ENCODE measurements at places on chromosomes 1 and 21. TPM values are rescaled to one million over a fixed set of nuclear protein-coding genes. Genes with fewer than 3 reads are reported as not detected.

TMPRSS2 gene
- total RNA-seq: not detected

GRCh38 chr1:160163615-160164014 is 12.2 kb downstream of the ATP1A4 start:
- H3K4me1 ChIP-seq: peaks cover 11% of the 10 kb centered on the region
- H3K36me3 ChIP-seq: no peaks in the 10 kb centered on the region
- H3K27me3 ChIP-seq: no peaks in the 10 kb centered on the region
- DNase-seq: no peak

- no peaks in the 10 kb centered on the region for H3K27me3 ChIP-seq
- H3K4me1 ChIP-seq: peaks cover 42% of the 10 kb centered on the region
These were observed 149.3 kb downstream of the RUNX1 start for GRCh38 chr21:34899760-34900159.

- no peak overlapping the region for H3K27ac ChIP-seq
- H3K4me3 ChIP-seq: no peak overlapping the region
- peaks cover 3% of the 10 kb centered on the region for H3K4me1 ChIP-seq
- no peak for DNase-seq
- H3K36me3 ChIP-seq: no peaks in the 10 kb centered on the region
These were observed 35.7 kb upstream of the MAN1C1 start for GRCh38 chr1:25580927-25581326.

TMEM240 gene
- total RNA-seq: not detected

- H3K4me1 ChIP-seq: no peaks in the 10 kb centered on the region
- no peak for DNase-seq
- no peaks in the 10 kb centered on the region for H3K27me3 ChIP-seq
- H3K4me3 ChIP-seq: no peak overlapping the region
- no peaks in the 10 kb centered on the region for H3K36me3 ChIP-seq
These were observed 7.3 kb upstream of the AMIGO1 start for GRCh38 chr1:109516872-109517271.

DNA sequence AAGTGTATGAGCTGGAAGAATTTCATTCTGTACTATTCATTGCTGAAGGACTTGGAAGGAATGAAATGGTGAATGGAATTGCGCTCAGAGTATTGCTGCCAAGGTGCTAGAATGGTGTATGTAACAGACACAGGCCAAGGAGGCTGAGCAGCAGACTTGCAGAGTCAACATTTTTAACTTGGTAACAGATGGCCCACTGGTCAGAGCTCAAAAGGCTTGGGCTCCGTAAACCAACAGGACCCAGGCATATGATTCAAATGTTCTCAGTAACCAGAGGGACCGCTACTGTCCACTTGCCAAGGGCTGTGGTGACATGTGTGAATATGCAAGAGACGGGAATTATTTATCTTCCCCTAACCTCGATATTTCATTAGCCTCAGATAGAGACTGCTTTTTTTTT is 28.8 kb upstream of the PTGFRN start:
- no peak overlapping the region for H3K4me3 ChIP-seq
- H3K27ac ChIP-seq: no peak overlapping the region
- no peaks in the 10 kb centered on the region for H3K36me3 ChIP-seq
- DNase-seq: no peak
- H3K4me1 ChIP-seq: peaks cover 15% of the 10 kb centered on the region
- H3K27me3 ChIP-seq: no peaks in the 10 kb centered on the region

DNA sequence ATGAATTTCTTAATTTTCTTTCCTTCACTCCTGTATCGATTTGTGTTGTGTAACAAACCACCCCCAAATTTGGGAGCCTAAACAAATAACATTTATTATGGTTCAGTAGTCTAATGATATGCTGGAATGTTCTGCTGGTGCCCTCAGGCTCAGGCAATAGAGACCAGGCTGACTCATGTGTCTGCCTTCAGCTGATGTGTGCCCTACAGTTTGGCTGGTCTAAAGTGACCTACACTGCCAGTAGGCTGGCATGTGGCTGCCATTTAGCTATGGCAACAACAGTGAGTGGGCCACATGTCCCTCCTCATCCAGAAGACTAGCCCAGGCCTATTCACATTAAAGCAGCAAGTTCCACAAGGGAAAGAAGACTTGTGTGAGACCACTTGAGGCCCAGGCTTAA is 115.8 kb downstream of the PTPRC start:
- H3K27me3 ChIP-seq: no peaks in the 10 kb centered on the region
- H3K4me3 ChIP-seq: no peak overlapping the region
- H3K36me3 ChIP-seq: peaks cover 38% of the 10 kb centered on the region

- H3K4me1 ChIP-seq: peaks cover 9% of the 10 kb centered on the region
- no peak for DNase-seq
- H3K27ac ChIP-seq: no peak overlapping the region
- no peaks in the 10 kb centered on the region for H3K36me3 ChIP-seq
- no peak overlapping the region for H3K4me3 ChIP-seq
These were observed 28.9 kb downstream of the DOP1B start for GRCh38 chr21:36185523-36185922.

HSF2BP gene
- 2.1 TPM for total RNA-seq

- no peak overlapping the region for H3K27ac ChIP-seq
- peaks cover 43% of the 10 kb centered on the region for H3K27me3 ChIP-seq
- H3K36me3 ChIP-seq: no peaks in the 10 kb centered on the region
- H3K4me3 ChIP-seq: peak overlapping the region; percentile 24
- peaks cover 10% of the 10 kb centered on the region for H3K4me1 ChIP-seq
- no peak for DNase-seq
These were observed 676 bp upstream of the PADI2 start for GRCh38 chr1:17119773-17120480.

CCDC17 gene
- 1.0 TPM for total RNA-seq

- no peak overlapping the region for H3K27ac ChIP-seq
- H3K36me3 ChIP-seq: peaks cover 31% of the 10 kb centered on the region
- DNase-seq: no peak
- H3K4me3 ChIP-seq: no peak overlapping the region
- no peaks in the 10 kb centered on the region for H3K27me3 ChIP-seq
- peaks cover 62% of the 10 kb centered on the region for H3K4me1 ChIP-seq
These were observed 99.5 kb upstream of the BMP8A start for GRCh38 chr1:39391691-39392679.

DNA sequence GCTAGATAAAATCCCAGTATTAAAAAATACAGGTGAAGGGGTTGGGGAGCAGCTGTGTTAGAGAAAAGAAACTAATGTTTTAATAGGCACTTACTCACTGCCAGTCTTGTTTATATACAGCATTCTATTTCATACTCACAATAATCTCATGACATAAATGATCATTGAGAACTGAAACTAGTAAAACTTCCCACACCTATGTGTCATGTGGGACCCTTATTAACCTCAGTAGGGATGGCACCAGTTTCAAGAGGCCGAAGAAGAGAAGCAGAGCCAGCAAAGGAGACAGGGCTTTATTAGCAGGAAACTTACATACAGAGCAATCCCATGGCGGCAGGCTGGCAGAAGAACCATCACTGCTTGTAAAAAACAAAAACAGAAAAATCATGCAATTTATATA is 48.8 kb upstream of the KCNH1 start:
- no peaks in the 10 kb centered on the region for H3K4me1 ChIP-seq
- H3K27me3 ChIP-seq: peaks cover 3% of the 10 kb centered on the region
- no peaks in the 10 kb centered on the region for H3K36me3 ChIP-seq

DNA sequence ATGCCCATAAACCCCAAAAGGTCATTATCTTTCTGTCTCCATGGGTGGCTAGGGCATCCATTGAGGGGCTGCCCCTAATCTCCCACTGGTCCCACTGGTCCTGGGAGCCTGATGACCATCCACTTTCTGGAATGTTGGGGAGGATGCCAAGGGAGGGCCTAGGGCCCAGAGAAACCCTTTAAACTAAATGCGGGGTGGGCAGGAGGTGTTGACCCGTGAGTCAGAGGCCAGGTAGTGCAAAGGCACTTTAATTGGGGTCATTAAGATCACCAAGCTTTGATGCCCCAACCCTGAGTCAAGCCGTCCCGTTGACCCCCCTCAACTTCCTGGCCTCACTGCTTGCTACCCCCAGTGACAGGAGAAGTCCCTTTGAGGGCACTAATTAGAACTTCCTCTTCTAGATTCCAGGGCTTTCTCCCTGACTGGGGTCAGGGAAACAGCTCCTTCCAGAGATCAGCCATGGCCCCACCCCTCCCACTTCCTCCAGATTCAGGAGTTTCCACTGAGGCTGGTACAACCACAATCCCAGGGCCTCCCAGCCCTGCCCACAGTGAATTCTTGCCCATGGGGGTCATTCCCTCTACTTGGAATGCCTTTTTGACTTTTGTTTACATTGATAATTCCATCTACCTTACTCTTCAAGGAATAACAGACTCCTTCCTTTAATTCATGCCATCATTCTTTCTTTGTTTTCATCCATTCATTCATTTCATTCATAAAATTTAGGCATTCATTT is 15.5 kb upstream of the SERINC2 start:
- no peaks in the 10 kb centered on the region for H3K36me3 ChIP-seq
- H3K4me3 ChIP-seq: no peak overlapping the region
- no peaks in the 10 kb centered on the region for H3K27me3 ChIP-seq
- peaks cover 6% of the 10 kb centered on the region for H3K4me1 ChIP-seq
- DNase-seq: no peak

GRCh38 chr21:20418353-20418752 is 579.9 kb upstream of the NCAM2 start:
- no peak overlapping the region for H3K27ac ChIP-seq
- DNase-seq: no peak
- no peaks in the 10 kb centered on the region for H3K36me3 ChIP-seq
- H3K27me3 ChIP-seq: no peaks in the 10 kb centered on the region

DNA sequence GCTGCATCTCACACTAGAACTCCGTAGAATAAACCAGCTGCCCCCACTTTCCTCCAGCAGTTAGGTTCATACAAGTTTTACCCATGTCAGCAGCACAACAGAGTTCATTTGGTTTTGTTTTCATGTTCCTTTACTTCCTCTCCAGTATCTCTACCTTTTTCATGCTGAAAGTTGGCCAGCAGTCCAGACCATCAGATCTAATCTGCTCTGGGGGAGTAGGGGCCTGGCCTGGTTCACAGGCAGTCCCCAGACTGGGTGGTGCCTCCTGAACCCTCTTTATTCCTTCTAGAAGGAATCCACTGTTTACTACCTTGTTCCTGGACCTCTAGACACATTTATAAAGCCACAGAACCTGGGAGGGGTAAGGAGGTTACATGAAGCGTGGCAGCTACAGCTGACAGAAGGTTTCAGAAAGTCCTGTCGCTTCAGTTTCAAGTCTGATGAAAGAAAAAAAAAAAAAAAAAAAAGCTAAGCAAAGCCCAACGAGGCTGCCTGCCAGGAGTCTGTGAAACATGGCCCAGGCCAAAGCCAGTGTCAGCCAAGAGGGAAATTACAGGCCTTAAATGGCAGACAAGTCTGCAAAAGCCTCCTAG is 184.6 kb upstream of the JUN start:
- no peaks in the 10 kb centered on the region for H3K27me3 ChIP-seq
- DNase-seq: peak; percentile 43
- peaks cover 27% of the 10 kb centered on the region for H3K4me1 ChIP-seq
- H3K27ac ChIP-seq: peak overlapping the region; percentile 86
- no peaks in the 10 kb centered on the region for H3K36me3 ChIP-seq
- H3K4me3 ChIP-seq: no peak overlapping the region

SERTAD4 gene
- not detected for total RNA-seq

GRCh38 chr1:12063141-12064072 is at the start of gene TNFRSF8:
TNFRSF8 (plus strand) TSS chr1:12063303; CDS start chr1:12063599, 296 bp downstream.
- H3K27me3 ChIP-seq: peaks cover 26% of the 10 kb centered on the region
- peak; percentile 82 for DNase-seq
- H3K4me3 ChIP-seq: peak within 1 kb of the TSS; percentile 81

GPR137B gene
- 2.4 TPM for total RNA-seq

DNA sequence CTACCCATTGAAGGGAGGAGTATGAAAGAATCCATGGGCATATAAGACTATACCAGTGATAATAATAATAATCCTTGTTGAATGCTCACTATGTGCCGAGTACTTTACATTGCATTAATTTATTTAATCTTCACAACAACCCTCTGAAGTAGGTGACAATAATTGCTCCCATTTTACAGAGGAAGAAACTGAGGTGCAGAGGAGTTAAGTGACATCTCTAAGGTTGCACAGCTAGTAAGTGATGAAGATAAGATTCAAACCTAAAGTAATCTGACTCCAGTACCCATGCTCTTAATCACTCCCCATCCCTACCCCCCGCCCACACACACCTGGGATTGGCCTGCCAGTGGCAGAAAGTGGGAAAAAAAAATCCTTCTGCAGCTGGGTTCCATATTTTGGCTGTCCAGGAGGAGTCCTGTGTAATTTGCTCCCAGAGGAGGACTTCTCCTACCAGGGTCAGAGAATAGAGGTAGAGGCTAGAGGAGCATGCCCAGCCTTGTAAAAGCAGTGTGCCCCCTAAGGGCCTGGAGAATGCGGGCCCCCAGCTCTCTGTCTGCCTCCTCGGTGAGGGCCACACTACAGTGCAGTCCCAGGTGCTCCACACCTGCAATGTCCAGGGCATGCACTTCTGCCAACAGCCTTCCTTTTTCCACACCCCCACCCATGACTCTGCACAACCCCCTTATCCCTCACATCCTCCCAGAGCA is 57.8 kb downstream of the TMEM53 start:
- no peak overlapping the region for H3K27ac ChIP-seq
- no peaks in the 10 kb centered on the region for H3K27me3 ChIP-seq
- no peak overlapping the region for H3K4me3 ChIP-seq
- no peaks in the 10 kb centered on the region for H3K4me1 ChIP-seq
- H3K36me3 ChIP-seq: no peaks in the 10 kb centered on the region

GRCh38 chr1:203554071-203554470 is 60.1 kb downstream of the OPTC start:
- H3K4me3 ChIP-seq: no peak overlapping the region
- H3K4me1 ChIP-seq: no peaks in the 10 kb centered on the region
- DNase-seq: no peak
- H3K36me3 ChIP-seq: no peaks in the 10 kb centered on the region
- no peaks in the 10 kb centered on the region for H3K27me3 ChIP-seq
- no peak overlapping the region for H3K27ac ChIP-seq

DNA sequence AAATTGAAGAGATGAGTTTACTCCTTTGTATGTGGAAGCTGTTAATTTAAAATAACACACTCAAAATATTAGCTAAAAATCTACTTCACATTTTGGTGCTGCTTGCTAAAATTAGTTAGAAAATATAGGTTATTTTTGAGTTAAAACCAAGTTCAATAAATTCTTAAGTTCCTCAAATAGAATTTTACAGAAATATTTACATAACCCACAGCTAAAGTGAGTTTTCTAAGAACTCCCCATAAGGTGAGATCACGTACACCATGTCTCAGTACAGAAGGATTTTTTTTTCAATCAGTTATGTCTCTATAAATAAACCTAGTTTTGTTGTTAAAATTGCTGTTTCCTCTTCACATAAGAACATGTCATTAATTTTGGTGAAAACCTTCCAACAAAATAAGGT is 108.0 kb downstream of the SDCCAG8 start:
- no peak overlapping the region for H3K4me3 ChIP-seq
- no peaks in the 10 kb centered on the region for H3K4me1 ChIP-seq

CHRM3 gene
- 0.02 TPM for total RNA-seq

DNA sequence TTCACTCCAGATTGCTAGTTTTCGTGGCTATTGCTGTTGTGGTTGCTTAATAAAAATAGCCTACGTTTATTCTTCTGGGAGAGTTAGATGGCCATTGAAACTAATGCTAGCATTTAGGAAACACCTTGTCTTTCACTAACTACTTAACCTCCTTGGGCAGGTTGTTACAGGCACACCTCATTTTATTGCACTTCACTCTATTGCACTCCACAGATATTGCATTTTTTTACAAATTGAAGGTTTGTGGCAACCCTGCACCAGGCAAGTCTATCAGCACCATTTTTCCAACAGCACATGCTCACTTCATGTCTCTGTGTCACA is 11.3 kb upstream of the MARK1 start:
- H3K4me1 ChIP-seq: no peaks in the 10 kb centered on the region
- no peak overlapping the region for H3K27ac ChIP-seq
- no peak for DNase-seq
- H3K27me3 ChIP-seq: peaks cover 21% of the 10 kb centered on the region
- H3K36me3 ChIP-seq: no peaks in the 10 kb centered on the region

GRCh38 chr21:39350094-39351005 is 1.5 kb upstream of the HMGN1 start:
- peak overlapping the region; percentile 99 for H3K4me3 ChIP-seq
- peaks cover 18% of the 10 kb centered on the region for H3K36me3 ChIP-seq
- H3K27me3 ChIP-seq: no peaks in the 10 kb centered on the region
- no peak for DNase-seq
- H3K27ac ChIP-seq: peak overlapping the region; percentile 99
- H3K4me1 ChIP-seq: peaks cover 25% of the 10 kb centered on the region
